ENCODE measurements at places on chromosomes 1 and 21.

- no peak for DNase-seq
These were observed 12.9 kb downstream of the PTPRU start for GRCh38 chr1:29249170-29249691.

DNA sequence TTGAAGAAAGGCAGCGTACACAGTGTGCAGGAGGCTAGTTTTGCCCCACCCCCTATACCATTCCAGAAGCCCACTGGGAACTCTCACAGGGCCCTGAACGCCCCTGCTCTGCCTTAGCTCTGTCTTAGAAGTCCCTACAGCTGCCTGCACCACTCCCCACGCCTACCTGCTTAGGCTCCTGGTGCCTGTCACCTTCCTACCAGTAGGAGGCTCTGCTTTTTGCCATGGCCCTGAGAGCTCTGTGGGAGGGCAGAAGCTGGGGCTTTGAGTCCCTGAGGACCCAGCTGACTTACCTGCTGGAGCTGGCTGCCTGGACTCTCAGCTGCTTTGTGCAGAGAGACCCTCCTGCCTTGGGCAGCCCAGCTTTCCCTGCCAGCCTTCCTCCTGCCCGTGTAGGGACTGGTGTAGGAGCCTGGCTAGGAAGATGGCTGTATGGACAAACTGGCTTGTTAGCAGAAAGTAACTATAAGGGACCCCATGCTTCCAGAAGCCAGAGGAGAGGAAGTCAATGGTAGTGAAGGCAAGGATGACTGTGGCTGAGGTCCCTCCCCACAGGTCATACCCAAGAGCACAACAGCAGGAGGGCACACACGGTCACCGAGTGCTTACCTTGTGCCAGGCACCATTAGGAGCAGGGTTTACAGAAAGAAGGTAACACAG, 9.8 kb upstream of the CELSR2 start:
- DNase-seq, result no peak

GRCh38 chr1:223010582-223011504, 132.2 kb downstream of the TLR5 start:
- no peak for DNase-seq

DNA sequence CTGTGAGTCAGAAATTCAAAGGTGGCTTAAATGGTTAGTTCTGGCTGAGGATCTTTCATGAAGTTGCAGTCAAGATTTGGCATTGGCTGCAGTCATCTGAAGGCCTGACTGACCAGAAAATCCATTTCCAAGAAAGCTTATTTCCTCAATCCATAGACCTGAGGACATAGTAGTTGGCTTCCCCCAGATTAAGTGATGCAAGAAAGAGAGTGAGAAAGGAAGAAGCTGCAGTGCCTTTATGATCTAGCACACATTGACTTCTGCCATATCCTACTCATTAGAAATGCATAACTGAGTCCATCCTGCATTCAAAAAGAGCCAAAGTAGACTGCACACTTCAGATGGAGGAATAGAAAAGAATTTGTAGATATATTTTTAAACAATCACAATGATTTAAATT, 222.6 kb downstream of the COL24A1 start:
- DNase-seq, result no peak

GRCh38 chr1:208149776-208150514, 94.2 kb downstream of the PLXNA2 start:
- no peak for DNase-seq

DNA sequence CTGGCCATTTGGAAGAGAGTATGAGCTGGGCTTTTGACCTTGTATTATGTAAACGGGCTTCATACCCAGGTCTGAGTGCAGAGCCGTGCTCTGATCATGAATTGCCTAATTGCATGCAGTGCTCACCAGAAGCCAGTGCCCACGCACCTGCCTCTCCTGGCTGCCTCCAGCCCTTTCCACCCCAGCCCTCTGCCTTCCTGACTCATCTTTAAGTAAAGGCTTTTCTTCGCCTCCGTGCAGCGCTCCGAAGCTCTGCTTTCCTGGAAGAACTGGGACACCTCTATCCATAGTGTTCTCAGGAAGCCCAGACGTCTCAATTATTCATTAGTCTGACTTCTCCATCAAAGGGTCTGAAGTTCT, 413.7 kb downstream of the PTPRU start:
- DNase-seq, result no peak

- no peak for DNase-seq
These were observed 25.5 kb downstream of the IFNGR2 start for GRCh38 chr21:33428669-33429068.

Measured in NCI-H1417 treated with DMSO at 0.1 percent for 48 hours (cell line).